ENCODE measurements at places on chromosomes 3 and 15. TPM values are rescaled to one million over a fixed set of nuclear protein-coding genes. Genes with fewer than 3 reads are reported as not detected.
A peak's percentile ranks its signal among the peaks of the same experiment; 100 is the strongest.

DNA sequence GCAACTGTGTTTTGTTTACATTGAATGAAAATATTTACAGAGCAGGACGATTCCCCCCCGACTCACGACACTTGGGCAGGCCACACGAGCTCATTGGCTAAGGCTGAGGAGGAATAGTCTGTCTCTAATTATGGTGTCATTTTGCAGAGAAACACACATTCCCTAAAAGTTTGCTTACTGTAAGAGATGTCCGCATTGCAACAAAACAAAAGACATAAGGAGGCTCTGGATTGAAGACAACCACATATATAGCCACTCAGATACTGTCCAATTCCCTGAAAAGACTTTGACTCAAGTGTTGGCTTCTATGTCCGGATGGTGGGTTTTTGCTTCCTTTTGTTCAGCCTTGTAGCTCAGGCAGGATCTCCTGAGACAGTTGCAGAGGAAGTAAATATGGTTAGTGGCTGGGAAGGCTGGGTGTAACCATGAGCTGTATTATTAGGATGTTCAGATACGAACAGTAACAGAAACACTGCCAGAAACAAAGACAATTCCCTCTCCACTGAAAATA, 170.4 kb downstream of the KLHL25 start:
- peak overlapping the region; percentile 43 for H3K27ac ChIP-seq
- H3K36me3 ChIP-seq, result peaks cover 3% of the 10 kb centered on the region
- no peaks in the 10 kb centered on the region for H3K27me3 ChIP-seq
- no peak overlapping the region for H3K4me3 ChIP-seq
- H3K4me1 ChIP-seq, result peaks cover 16% of the 10 kb centered on the region
- no peak for DNase-seq

- peaks cover 14% of the 10 kb centered on the region for H3K4me1 ChIP-seq
- H3K27ac ChIP-seq, result peak overlapping the region; percentile 95
- H3K36me3 ChIP-seq, result peaks cover 14% of the 10 kb centered on the region
- no peaks in the 10 kb centered on the region for H3K27me3 ChIP-seq
- DNase-seq, result peak; percentile 93
- H3K4me3 ChIP-seq, result peak overlapping the region; percentile 49
Observed at GRCh38 chr15:99123713-99124451, 19.0 kb downstream of the SYNM start.

The GMPPB gene
- polyA plus RNA-seq, result 25.1 TPM

GRCh38 chr15:66387163-66388042, 691 bp downstream of the MAP2K1 start:
- no peaks in the 10 kb centered on the region for H3K36me3 ChIP-seq
- peak overlapping the region; percentile 92 for H3K4me3 ChIP-seq
- DNase-seq, result peak; percentile 67
- H3K4me1 ChIP-seq, result peaks cover 6% of the 10 kb centered on the region

All from SK-N-SH (cell line).